ENCODE measurements at places on chromosomes 13 and 19.

DNA sequence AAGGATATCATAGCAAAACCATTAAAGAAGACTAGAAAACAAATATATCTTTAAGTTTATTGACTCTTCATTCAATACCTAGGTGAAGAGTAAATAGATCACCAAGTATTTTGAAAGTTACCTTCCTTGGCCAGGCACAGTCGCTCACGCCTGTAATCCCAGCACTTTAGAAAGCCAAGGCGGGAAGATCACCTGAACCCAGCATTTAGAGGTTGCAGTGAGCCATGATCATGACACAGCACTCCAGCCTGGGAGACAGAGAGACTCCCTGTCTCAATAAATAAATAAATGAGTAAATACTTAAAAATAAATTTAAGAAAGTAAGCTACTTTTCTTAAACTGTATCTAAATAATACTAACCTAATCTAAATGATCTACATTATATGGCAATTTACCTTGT, 8.9 kb upstream of the WBP4 start:
- no peak for DNase-seq

GRCh38 chr13:37029617-37030016, 29.0 kb downstream of the EXOSC8 start:
- DNase-seq: no peak

GRCh38 chr19:4933528-4933927, 24.2 kb downstream of the UHRF1 start:
- no peak for DNase-seq

DNA sequence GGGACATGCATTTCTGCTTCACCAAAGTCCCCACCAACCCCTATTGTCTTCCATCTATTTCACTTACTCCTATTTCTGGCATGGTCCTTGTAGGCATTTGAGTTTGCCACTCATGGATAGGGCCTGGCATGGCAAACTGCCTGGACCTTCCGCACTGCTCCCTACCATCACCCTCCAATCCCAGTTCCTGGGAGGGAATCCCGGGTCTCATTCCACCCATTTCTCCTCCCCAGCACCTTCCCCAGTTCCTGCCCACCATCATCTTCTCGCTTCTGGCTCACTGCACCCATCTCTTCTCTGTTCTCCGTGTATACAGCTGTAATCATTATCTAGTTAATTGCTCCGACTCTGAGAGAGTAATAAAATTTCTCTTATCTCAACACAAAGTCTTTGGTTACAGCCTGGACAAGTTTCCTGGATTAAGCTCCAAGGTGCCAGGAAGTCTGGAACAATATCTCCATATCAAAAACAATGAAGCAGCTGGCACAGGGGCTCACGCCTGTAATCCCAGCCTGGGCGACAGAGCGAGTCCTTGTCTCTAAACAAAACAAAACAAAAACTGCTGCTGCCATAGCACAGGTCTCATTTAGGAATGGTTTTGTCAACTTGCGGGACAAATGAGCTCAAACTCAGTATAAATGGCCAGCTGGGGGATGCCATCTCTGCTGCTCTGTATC, 17.0 kb upstream of the COX7A1 start:
- DNase-seq: peak; percentile 84

DNA sequence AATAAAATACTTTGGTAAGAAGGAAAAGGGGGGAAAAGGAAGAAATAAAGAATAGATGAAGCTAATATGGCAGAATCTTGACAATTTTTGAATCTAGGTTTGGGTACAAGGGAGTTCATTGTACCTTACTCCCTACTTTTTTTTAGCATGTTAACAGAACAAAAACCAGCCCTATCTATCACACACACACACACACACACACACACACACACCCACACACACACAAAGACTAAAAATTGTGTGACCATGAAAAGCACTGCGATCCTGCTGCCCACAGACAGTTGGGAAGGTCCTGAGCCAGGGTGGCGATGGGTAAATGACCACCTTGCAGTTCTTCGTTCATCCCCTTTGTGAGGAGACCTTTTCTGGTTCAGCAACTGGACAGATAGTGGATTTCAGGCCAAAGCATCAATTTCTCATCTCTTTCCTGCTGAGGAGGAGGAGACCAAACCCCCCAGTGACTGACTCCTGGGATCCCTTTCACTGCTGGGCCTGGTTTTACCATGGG, 91.8 kb downstream of the SIPA1L3 start:
- DNase-seq: no peak

DNA sequence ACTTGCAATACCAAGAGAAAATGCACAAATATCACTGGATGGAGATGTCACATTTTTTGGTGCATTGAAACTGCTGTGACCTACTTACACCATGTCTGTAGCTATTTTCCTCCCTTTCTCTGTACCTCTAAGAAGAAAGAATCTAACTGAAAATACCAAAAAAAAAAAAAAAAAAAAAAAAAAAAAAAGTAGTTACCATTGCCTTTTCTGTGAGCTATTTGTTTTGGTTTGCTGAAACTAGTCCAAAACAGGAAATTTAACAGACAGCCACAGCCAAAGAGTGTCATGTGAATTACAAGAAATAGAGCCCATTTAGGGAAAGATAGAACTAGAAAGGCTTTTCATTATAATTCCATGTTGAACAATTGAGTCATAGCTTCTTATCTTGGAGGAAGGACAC, 37.3 kb downstream of the TNFSF13B start:
- no peak for DNase-seq

DNA sequence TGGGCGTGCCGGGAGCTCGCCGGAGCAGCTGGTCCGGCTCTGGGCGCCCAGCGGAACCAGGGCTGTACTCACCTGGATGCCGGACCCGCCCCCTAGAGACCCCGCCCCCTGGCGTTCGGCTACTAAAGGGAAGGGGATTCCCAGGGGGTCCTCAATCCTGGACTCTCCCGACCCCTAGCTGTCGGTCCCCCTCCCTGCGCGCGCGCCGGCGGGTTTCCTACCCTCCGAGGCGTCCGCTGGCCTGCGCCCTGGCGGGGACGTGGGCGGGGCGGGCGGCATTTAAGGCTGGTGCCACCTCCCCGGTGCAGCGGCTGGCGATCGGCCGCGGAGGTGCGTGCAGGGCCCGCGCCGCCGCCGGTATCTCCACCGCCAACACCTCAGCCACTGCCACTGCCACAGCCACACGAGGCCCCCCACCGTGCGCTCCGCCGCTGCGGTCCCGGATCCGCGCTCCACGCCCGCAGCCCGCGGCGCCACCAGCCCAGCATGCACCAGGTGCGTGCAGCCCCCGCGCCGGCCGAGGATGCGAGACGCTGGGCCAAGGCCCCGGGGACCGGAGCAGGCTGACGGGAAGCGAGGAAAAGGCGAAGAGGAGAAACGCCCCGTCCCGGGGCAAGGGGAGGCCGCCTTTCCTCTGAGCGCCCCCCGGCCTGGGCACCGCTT, at the start of gene ATP12A:
TSS of gene ATP12A (plus strand) at position 151 of the 663 bp plus-strand sequence. CDS start at position 487, 336 bp downstream.
- peak; percentile 39 for DNase-seq

GRCh38 chr19:19489804-19490204, 25.5 kb downstream of the TSSK6 start:
- no peak for DNase-seq

DNA sequence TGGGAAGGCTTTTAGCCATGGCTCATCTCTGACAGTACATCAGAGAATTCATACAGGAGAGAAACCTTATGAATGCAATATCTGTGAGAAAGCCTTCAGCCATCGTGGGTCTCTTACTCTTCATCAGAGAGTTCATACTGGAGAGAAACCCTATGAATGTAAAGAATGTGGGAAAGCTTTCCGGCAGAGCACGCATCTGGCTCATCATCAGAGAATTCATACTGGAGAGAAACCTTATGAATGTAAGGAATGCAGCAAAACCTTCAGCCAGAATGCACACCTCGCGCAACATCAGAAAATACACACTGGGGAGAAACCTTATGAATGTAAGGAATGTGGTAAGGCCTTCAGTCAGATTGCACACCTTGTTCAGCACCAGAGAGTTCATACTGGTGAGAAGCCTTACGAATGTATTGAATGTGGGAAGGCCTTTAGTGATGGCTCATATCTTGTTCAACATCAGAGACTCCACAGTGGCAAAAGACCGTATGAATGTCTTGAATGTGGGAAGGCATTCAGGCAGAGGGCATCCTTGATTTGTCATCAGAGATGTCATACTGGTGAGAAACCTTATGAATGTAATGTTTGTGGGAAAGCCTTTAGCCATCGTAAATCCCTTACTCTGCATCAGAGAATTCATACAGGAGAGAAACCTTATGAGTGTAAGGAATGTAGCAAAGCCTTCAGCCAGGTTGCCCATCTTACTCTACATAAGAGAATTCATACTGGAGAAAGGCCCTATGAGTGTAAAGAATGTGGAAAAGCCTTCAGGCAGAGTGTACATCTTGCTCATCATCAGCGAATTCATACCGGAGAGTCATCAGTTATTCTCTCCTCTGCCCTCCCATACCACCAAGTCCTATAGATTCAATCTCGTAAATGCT, 10.7 kb downstream of the ZNF470 start:
- DNase-seq: no peak

DNA sequence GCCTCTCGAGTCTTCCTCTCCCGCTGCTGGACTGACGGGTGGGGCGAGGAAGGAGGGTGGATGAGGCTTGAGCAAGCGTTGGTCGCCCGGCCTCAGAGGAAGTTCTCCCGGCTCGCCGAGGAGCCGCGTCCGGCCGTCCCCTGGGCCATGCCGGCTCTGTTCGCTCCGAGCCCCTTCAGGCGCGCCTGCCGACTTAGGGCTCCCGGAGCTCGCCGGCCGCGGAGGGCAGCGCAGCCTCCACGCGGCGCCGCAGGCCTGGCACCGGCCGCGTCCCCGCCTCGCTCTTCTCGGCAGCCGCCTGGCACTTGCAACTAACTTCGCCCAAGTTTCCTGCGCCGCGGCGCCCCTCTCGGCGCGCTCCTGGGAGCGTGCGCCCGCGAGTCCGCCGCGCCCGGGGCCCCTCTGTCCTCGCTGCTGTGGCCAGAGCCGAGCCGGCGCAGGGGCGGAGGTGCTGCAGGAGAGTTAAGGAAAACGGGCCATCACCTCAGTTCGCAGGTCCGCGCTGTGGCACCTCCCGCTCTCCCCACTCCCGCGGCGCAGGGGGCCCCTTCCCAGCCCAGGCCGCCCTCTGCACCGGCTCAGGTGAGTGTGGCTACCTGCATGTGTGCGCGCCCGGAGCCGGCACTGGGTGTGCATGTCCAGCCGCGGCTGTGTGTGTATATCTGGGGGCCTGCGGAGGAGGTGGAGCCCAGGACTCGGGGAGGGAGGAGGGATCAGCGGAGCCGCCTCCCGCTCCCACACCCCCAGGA, 641 bp upstream of the SOX21 start:
- DNase-seq: peak; percentile 39

DNA sequence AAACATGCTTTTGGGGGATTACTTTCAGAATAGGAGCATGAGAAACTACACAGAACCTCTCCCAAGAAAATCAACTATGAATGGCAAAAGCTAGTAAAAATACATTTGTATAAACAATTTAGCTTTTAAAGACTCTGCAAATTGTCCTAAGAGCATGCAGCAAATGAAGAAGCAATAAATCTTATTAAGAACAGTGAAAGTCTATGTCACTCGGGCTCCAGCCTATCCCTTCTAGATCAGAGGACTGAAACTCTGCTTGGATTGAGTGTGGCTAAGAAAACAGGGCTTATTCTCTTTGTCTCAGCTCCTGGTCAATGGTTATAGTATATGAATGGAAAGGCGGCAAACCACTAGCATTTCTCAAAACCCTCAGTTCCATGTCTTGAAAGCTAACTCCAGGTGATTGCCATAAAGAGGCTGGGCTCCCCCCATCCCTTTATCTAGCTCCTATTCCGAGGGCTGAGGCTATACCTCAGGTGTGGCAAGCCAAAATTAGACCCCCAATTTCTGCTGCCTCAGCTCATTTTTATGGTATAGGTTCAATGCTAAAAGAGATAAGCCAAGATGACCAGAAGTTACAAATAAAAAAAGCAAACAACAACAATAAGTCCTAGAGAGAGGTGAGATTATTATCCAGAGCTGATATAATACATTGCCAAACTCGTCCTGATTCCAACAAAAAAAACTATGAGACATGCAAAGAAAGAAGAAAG, 953.2 kb downstream of the SLITRK6 start:
- DNase-seq: no peak

DNA sequence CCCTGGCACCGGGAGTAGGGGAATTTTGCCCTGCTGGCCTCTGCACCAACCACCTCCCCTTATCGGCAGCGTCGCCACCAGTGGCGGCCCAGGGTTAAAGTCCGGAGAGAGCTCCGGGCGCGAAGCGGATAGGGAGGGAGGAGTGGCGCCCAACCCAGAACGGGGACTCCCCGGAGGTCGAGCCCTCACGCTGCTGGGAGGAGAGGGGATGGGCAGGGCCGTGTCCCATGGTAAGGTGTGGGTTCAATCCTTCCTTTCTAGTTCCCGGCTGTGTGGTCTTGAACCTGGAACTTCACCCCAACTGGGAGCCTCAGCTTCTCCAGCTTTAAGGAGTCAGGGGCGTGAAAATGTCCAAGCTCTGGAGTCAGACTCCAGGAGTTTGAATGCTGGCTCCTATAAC, 23.3 kb upstream of the BCL3 start:
- no peak for DNase-seq

GRCh38 chr13:27311518-27312210, 41.0 kb downstream of the RASL11A start:
- DNase-seq: no peak

DNA sequence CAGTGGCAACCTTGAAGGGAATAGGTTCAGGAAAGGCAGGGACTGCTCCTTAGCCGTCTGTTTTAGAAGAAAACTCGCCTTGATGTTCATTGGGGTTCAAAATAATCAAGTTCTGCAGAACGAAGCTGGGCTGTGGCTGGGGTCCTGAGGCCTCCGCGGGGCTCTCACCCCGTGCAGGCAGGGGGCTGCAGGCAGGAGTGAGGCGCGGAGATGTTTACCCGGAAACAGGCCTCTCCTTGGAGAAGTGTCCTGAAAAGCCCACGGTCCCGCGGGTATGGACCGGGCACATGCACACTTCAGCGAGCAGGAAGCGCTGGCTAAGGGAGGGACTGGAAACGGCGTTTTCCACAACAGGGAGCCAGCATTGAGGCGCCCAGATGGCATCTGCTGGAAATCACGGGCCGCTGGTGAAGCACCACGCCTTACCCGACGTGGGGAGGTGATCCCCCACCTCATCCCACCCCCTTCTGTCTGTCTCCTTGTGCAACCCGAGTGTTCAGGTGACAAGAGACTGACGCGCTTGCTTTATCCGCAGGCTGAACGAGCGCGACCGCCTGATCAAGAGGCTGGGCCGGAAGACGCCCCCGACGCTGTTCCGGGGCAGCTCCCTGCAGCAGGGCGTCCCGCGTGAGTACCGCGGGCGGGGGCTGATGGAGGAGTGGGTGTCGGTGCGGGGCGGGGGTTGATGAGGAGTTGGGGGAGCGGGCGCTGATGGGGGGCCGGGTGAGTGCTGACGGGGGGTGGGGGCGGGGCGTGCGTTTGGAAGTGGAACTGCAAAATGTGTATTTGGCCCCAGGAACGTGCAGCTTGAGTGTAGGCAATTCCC, 39.6 kb downstream of the SHISA2 start:
- no peak for DNase-seq

DNA sequence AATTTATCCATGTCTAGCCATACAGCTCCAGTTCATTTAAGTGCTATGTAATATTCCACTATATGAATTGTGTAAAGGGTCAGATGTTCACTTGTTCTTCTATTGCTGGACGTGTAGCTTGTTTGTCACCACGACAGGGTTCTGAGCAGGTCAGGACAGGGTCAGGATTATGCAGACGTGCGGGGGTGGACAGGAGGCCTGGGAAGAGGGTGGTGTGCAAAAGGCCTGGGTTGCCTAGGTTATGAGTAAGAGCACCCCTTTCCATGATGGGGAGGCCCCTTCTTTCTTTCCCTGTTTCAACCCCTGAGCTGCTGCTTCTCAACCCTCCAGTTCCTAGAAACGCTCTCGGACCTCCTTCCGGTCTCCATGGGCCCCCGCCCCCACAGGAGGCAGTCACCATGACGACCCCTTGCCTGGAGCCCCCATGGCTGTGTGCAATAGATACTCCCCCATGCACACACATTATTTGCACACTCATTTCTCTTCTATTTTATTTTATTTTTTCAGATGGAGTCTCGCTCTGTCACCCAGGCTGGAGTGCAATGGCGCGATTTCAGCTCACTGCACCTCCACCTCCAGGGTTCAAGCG, 2.0 kb downstream of the EXOC3L2 start:
- no peak for DNase-seq

All from COR-L47 (cell line).